ENCODE measurements at places on chromosomes 1 and 21.

GRCh38 chr1:119679223-119679622 lies 31.2 kb upstream of the ZNF697 start:
- DNase-seq = no peak

DNA sequence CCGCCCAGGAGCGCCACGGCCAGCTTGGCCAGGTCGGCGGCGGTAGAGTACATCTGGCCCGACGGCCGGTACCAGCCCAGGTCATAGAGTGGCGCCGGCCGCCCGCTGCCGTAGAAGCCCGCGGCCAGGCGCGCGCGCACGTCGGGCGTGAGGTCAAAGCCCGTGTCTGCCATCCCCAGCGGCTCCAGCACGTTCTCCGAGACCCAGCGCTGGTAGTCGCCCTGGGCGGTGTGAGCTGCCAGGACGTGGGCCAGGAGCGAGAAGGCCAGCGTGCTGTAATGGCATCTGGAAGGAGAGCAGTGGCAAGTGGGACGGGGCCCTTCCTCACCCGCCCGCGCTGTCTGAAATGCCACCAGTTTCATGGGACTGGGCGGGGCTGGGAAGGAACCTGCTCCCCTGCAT lies 18.9 kb downstream of the LACTBL1 start:
- DNase-seq = no peak

DNA sequence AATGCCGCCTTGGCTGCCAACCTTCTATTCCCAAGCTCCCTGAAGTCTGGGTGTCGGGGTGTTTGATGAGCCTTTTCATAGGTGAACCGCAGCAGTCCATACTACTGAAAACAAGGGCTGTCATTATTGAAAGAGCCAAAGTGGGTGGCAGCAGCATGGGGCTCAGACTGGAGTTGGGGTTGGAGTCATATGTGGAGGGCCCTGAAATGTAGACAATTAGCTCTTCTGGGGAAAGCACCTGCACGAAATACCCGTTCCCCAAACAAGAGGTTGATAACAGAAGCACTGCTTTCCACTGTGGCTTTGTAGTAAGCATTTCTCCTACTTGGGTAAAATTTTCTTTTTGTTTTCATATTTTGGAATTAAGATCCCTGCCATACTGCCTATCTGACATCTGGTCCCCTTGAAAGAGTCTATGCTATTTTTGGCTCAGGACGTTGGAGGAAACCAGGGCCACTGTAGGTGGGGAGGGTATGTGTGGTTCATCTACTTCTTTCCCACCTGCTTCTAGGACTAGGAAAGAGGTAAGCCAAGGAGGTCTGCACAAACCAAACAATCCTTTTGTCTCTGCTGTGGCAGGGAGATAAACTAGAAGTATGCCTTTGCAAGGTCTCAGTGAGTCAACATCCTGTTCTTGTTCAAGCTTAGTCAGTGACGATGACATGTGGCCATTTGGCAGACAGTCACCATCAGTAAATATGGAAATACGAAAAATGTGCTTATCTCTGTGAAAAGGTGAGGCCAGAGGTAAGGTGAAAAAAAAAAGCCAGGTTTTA lies 197.0 kb upstream of the UBE2U start:
- DNase-seq = no peak

DNA sequence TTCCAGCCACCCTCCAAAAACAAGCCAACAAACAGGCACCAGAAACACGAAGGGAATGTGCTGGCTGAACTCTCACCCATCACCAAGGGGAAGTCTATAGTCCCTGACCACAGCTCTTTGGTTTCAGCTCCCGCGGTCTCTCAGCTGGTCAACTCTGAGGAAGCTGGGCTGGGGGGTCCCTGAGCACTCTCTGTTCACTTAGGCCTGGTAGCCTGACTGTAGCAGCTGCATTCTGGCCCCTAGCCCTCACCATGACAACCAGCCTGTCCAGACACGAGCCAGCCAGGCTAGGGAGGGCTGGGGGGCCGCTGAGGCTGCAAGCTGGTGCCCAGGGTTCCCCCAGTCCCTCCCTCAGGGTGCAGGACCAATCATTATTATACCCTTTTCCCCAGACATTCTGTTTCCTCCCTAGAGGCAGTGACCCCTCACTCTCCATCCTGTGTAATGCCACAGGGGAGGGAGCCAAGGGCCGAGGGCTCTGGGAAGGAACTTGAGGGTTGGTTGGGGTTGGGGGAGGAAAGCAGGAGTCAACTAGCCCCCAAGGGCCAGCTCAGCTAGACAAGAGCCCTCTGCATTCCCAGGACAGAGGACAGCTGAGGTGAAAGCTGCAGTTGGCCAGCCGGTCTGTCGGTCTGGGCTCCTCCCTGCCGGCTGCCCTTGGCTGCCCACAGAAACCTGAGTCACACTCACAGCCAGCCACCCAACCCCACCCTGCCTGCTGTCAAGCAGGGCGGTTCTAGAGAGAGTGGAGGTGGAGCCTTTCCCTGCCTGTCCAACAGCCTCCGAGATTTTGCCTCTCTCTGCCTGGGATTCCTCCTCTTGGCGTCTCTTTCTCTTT lies 1.2 kb upstream of the TRAPPC3 start:
- DNase-seq = peak; percentile 60

DNA sequence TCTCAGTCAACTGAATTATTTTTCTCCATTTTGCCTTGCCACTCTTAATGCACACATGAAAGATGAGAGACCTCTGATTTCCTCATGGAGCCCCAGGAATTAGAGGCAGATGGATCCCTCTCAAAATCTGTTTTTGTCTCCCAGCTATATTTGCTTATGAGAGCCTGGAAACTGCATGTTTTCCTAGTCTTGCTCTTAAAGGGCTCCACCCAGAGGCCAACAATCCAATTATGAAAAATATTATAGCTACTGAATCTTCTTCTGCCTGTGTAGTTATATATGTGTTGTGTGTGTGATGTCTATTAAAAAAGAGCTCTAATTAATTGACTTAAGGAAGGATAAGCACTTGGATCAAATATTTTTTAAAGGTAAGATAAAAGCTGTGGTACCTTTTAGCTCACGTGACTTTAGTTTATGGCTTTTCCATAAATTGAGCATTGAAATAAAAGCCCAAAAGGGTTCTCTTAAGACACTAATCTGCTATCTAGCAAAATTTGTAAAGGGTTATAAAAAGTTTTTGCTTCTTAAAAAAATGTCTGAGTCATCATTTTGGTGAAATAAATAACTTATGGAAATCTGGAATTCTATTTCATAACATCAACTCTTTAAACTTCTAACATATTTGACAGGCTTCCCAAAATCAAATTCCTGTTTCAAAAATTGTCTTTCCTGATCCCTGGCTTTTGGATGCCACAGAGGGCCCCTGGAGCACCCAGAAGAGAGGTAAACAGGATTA lies 31.2 kb upstream of the TSPEAR start:
- DNase-seq = no peak

GRCh38 chr1:29379443-29380073 lies 143.2 kb downstream of the PTPRU start:
- no peak for DNase-seq

GRCh38 chr1:193831465-193831864 lies 645.1 kb upstream of the B3GALT2 start:
- DNase-seq = no peak

- no peak for DNase-seq
Measured at GRCh38 chr21:41775149-41775472, 8.3 kb upstream of the RIPK4 start.

DNA sequence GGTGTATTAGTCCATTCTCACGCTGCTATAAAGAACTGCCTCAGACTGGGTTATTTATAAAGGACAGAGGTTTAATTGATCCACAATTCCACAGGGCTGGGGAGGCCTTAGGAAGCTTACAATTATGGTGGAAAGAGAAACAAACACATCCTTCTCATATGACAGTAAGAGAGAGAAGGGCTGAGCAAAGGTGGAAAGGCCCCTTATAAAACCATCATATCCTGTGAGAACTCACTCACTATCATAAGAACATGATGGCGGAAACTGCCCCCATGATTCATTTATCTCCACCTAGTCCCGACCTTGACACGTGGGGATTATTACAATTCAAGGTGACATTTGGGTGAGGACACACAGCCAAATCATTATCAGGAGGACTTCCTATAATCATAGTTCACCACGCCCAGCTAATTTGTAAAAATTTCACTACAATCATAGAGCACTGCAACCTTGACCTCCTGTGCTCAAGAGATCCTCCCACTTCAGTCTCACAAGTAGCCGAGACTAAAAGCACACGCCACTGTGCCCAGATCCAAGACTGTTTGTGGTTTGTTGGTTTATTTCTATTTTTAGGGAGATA lies 164.9 kb downstream of the RERE start:
- DNase-seq = no peak

DNA sequence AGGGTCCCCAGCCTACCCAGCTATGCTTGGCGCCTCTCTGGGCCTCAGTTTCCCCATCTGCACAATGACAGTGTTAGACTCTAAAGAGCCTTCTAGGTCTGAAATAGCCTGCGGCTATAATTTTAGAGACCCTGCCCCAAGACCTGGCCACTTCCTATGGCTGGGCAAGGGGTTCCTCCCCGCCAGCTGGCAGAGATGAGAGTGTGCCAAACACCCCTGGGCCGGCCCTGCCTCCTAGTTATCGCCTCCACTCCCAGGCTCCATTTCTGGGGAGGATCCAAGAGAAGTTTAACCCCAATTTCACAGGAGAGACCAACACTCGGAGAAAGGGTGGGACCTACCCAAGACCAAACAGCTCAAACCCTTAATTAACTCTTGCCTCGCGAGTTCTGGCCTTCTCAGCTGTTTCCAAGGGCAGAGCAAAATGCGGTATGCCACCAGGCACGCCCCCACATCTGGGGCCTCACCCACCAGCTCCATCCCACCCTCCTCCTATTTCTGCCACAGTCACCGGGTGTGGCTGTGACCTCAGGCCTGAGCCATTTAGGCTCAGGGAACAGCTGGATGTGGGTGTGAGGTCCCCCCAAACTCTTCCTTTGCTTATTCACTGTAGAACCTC lies 35.7 kb downstream of the TTC39A start:
- no peak for DNase-seq

DNA sequence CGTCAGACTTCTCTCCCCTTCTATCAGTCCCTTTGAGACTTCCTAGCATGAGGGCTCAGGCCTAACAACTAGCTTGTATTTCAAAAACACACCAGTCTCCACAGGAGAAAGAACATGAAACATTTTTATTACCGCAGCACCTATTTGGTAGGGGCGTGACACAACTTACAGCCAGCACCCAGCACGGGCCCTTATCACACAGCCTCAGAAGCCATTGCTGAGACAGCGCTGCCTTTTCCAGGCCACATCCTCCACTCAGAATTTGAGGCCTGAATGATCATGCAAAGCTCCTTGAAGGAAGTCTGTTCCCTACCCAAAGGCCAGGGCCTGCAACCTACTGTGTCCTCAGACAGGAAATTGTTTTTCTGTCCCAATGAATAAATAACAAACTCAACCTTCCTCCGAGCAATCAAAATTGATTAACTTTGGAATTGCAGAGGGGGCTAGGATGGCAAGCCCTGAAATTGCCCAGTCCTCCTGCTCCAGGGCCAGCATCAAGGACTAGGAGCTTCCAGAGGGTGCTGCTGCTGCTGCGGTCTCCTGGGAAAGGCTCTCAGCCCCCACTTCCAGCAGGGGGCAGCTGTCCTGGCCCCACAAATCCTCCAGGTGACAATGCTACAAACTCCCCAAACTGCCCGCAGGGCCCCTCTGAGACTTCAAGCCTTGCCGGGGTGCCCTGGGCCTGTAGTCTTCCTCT lies 94.3 kb upstream of the GALNT2 start:
- DNase-seq = no peak

DNA sequence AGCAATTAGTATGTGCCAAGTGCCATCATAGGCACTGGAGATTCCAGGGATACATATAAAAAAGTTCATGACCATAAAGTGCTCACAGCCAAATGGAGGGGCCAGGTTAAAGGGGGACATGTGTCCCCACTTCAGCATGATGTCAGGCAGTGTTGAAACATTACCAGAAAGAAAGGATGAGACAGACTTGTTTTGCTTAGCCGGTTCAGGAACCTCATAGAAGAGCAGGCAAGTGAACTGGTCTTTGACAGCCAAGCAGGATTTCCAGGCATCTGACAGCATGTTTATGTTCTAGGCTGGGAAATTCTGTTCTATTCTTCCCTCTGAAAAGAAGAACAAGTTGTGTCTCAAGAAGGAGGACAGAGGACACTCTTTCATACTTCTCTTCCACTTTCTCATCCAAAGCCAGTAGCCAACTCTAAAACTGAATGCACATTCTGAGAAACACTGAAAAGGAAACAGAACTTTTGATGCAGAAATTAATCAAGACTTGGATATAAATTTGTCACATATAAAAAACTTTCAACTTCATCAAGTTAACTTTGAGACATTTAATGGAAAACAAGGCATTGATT lies 39.7 kb downstream of the GLUL start:
- no peak for DNase-seq

DNA sequence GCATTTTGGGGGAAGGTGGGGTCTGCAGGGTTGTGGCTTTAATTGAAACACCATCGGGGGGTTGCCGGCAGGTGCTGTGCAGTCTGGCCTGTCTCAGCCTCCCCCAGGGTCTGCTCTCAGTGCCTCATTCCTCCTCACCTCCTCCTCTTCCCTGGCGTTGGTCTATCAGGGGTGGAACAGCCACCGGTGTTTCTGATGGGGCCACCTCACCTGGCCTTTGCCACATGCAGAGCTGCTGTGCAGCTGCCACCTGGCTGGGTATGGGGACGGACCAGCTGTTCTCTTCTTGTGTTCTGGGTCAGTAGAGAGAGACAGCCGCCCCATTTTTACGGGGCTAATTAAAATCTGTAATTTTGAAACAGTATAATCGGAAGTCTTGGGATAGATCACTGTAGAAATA lies 53.9 kb downstream of the SPSB1 start:
- DNase-seq = no peak

- no peak for DNase-seq
Measured at GRCh38 chr1:22527122-22527521, 36.2 kb upstream of the EPHA8 start.

GRCh38 chr1:245953876-245954660 lies 553.0 kb downstream of the SMYD3 start:
- DNase-seq = no peak

- DNase-seq = no peak
Measured at GRCh38 chr21:36005018-36005417, 55.3 kb downstream of the SETD4 start.

GRCh38 chr1:26284597-26285347 lies 4.9 kb downstream of the SH3BGRL3 start:
- peak; percentile 82 for DNase-seq

GRCh38 chr21:41966041-41966833 lies 12.4 kb upstream of the C2CD2 start:
- no peak for DNase-seq

GRCh38 chr1:43008115-43009060 lies 49.7 kb upstream of the SLC2A1 start:
- DNase-seq = no peak

DNA sequence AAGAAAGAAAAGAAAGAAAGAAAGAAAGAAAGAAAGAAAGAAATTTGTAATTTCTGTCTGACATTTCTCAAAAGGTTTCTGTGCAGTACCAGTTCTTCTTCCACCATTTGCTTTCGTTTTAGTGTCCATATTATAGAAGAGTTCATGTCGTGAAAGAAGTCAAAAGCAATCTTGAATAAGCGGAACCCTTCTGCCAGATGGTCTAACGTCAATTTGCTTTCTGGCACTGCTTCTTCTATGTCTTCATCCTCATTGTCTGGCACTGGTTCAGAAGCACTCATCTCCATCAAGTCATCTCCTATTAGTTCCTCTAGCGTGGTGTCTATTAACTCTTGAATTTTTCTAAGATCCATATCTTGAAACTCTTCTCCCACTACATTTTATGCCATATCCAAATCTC lies 170.0 kb upstream of the KCTD3 start:
- no peak for DNase-seq

- DNase-seq = no peak
Measured at GRCh38 chr21:14617871-14618270, 71.8 kb upstream of the SAMSN1 start.

All from stimulated activated CD8-positive, alpha-beta memory T cell treated with anti-CD3 and anti-CD28 coated beads, Interleukin-2, amount 100 ng/mL, for 1 hour (primary cell).